ENCODE measurements at places on chromosomes 4 and X.

GRCh38 chr4:34731070-34731469, 1513.2 kb downstream of the ARAP2 start:
- DNase-seq = peak; percentile 52

GRCh38 chrX:65195621-65196020, 219.4 kb upstream of the ZC4H2 start:
- no peak for DNase-seq

DNA sequence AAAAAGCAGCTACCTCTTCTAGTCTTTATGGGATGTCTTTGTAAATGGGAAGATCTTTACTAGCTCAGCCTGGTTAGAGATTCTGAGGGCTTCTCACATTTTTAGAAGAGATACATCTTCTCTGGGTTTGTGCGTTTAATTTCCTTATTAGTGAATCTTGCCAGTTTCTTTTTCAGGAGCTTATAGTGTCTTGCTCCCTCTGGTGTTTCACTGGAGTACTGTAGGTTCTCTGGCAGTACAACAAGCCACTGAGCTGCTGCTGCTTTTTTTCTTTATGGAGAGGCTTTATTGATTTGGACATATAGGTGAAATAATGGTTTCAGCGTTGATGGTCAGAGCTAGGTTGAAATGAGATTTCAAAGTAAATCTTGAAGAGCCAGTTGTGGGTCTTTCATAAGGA, 82.9 kb downstream of the LAS1L start:
- peak; percentile 22 for DNase-seq

GRCh38 chr4:100981447-100982204, 365.7 kb downstream of the PPP3CA start:
- DNase-seq = peak; percentile 75

DNA sequence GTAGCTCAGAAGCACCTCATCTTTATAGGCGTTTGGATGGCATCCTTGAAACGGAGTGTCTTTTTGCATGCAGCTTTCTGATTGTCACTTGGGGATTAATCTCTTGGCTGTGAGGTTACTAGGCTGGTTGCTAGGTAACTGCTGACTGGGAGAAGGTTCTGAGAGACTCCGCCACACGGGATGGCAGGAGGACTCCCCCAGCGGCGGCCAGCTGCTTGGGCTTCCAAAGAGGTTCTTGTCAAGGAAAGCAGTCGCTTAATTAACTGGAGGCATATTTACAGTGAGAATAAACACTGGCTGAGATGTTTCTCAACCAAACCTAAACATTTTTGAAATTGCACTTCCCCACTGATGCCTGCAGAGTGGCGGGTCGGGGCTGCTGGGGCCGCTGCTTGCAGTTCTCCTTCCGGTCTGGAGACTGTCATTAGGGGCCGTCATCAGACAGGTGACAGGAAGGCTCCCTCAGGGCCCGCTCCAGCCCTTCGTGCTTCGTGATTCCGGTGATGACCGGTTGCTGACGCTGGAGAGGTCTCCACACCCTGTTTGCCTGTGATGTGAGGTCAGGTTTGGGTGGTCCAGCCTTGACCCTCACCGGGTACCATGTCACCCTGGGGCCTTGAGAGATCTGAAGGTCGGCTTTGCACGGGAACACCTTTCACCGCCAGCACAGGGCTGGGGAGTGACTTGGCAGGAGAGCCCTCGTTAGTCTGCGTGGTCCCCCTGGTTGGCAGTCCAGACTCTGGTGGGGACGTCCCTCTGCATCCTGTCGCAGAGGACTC, 9.1 kb downstream of the NSG1 start:
- DNase-seq = peak; percentile 8

Data from fibroblast of mammary gland (primary cell).